Stimulated activated CD8-positive, alpha-beta memory T cell treated with anti-CD3 and anti-CD28 coated beads, Interleukin-4, amount 100 ng/mL, for 1 hour (primary cell): ENCODE measurements at places on chromosomes 6 and 20.
A peak's percentile ranks its signal among the peaks of the same experiment; 100 is the strongest.

- no peak for DNase-seq
Observed at GRCh38 chr6:101069191-101069795, 188.2 kb upstream of the ASCC3 start.

DNA sequence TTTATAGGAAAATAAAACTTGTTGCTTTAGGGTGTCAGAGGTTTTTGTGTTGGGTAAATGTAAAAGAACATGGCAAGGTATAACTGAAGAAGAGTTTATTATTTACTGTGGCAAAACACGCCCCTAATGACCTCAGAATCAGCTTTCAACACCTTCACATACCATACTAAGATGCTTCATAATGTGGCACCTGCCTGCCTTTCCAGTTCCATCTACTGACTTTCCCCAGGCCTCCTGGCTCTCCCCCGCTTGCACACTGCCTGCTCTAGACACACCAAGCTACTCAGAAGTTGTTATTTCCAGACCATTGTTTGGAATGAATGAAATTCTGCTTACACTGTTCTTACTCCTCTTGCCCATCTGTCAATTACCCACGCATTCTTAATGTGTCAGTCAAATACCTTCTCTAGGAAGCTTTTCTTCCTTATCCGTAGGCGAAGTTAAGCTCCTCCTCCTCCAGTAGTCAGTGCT lies 1.8 kb downstream of the TIAM2 start:
- DNase-seq, result no peak

DNA sequence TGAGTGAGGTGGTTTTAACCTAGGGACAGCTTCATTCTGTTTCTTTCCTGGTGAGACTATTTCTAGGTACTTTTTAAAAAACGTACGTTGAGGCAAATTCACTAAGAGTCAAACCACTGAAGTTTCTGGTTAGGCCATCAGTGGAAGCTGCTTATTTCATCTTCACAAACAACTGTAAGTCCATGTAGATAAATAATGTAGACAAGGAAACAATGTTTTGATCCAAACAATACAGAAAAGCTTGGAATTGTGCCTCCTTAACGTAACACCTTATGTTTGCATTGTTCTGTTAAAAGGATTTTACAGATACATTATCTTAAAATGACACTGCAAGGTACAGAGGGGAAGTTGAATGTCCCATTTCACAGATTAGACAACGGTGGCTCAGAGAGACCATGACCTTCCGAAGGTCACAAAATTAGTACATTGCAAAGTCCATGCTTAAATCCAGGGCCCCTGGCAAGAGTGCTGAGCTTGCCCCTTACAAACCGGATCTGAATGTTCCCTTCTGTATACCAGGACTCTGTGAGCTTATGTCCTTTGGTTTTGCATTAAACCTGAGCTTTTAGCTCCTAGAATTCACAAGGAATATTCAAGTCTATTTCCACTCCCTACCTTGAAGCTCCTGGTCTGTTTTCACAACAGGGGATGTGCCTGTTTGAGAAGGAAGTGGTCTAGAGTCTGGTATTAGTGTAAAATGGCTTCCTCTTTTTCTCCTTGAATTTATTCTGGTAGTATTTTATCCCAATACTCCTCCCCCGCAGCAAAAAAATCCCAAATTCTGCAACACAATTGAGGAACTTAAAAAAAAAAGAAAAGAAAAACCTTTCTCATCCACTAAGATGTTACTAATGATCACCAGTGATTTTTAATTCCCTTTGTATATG lies 28.9 kb upstream of the ZNF217 start:
- no peak for DNase-seq

DNA sequence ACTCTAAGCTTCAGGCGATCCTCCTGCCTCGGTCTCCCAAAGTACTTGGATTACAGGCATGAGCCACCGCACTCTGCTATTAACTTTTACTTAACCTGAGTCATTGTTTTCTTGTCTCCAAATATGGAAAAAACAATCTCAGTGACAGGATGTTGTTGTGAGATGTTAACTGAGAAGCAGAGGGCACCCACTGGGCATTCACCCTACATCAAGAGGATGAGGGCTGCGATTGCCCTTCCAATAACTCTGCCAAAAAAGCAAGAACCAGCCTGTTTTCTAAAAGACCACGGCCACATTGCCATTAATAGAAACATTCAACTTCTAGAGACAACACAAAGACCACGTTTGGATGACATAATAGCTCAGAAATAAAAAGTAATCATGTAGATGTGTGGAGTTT lies 107.6 kb upstream of the SGK1 start:
- no peak for DNase-seq

DNA sequence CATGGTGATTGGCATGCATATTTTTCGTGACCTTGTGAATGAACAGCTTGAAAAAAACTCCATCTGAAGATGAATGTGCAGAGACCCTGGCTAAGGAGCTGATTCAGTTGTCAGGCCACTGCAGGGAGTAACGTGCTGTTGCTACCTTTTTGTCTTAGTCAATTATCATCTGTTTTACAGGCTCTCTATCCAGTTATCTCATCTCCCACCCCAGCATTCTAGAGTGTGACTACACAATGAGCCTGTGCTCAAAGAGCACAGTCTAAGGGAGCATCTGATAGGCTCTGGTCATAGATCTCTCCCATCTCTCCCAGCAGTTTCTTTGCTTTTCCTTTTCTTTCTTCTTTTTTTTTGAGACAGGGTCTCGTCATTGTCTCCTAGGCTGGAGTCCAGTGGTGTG lies 45.5 kb downstream of the NDRG3 start:
- DNase-seq, result no peak

GRCh38 chr6:110509617-110510241 lies 33.3 kb upstream of the SLC22A16 start:
- no peak for DNase-seq

- no peak for DNase-seq
Observed at GRCh38 chr6:14058735-14059134, 58.8 kb upstream of the CD83 start.

- no peak for DNase-seq
Observed at GRCh38 chr6:142803495-142804058, 141.4 kb downstream of the HIVEP2 start.

DNA sequence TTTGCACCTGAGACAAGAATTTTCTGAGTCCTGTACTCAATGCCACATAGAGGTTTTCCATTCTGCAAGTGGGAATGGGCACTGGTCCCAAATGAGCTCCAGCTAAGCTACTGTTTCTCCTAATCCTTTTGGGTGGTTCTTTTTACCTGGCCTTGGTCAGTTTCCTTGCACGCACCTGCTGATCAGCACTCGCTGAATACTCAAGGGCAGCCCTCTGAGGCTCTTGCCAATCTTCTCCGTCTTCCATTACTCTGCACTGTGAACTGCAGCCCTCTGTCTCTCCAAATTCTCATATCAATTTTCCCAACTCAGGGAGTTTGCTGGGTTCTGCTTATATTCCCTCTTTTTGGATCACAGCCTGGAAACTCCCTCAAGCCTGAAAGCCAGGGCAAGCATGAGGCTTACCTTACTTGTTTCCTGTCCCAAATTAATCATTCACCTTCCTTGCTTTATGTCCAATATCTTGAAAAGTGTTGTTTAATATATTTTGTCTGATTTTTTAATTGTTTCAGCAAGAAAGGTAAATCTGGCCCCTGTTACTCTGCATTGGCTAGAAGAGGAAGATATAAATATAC lies 138.0 kb upstream of the TBX18 start:
- no peak for DNase-seq

- DNase-seq, result no peak
Observed at GRCh38 chr20:59725476-59726280, 121.3 kb downstream of the PHACTR3 start.

DNA sequence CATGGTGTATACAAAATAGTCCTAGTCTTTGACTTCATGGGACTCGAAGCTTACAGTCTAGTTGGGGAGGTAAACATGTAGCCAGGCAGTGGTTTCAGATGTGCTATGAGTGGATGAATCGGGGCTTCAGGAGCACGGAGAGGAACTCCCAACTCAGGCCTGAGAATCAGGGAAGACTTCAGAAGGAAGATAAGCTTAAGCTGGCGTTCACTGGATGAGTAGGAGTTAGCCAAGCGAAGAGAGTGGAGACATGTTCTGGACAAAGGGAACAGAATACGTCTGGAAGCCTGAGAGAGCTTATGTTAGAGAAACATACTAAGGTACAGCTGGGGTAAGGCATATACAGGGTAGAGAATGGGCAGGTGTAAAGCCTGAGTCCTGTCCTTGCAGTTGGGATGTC lies 8.8 kb downstream of the CARMIL1 start:
- no peak for DNase-seq

DNA sequence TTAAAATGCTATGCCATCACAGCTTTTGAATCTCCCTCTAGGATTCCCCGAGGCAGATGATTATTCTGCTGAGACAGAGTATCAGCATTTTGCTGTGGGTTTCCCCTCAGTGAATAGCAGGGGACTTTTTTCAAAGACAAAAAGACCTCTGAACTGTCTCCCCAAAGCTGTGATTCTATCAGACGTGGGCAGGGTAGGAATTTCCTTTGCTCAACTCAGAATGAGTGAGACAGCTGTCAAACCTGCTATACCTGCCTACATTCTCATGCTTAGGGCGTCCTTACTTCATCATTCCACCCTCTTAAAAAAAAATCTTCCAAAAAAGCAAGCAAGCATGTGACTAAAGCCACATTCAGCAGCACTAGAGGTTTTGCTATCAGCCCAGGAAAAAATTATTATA lies 147.6 kb upstream of the FAM83B start:
- no peak for DNase-seq

GRCh38 chr6:2037237-2037926 lies 208.0 kb downstream of the GMDS start:
- DNase-seq, result no peak

- no peak for DNase-seq
Observed at GRCh38 chr6:64146876-64147275, 511.3 kb downstream of the PHF3 start.

- no peak for DNase-seq
Observed at GRCh38 chr20:47583551-47583950, 81.9 kb downstream of the NCOA3 start.

DNA sequence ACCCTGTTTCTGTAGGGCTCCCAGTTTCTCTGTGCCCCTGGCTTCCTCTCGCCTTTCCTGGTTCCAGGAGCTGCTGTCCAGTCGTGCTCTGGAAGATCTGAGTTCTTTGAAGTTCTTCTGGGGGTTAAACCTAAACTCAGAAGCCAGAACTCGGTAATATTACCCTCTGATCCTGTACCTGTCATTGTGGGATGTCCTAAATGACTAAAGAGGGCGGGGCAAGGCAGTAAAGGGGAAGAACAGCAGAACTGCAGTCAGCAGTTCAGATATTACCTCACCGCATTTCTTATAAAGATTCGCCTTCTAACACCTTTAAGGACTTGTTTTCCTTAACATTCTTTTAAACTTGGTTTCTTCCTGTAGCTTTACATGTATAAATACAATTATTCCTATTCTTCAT lies 63.9 kb downstream of the FAM120B start:
- DNase-seq, result no peak

GRCh38 chr20:3980260-3981131 lies 34.9 kb downstream of the RNF24 start:
- peak; percentile 3 for DNase-seq

- DNase-seq, result no peak
Observed at GRCh38 chr20:51495921-51496545, 46.5 kb downstream of the NFATC2 start.

GRCh38 chr6:2812695-2813094 lies 29.0 kb downstream of the SERPINB1 start:
- DNase-seq, result no peak

- no peak for DNase-seq
Observed at GRCh38 chr20:63042448-63043071, 35.8 kb upstream of the BHLHE23 start.

DNA sequence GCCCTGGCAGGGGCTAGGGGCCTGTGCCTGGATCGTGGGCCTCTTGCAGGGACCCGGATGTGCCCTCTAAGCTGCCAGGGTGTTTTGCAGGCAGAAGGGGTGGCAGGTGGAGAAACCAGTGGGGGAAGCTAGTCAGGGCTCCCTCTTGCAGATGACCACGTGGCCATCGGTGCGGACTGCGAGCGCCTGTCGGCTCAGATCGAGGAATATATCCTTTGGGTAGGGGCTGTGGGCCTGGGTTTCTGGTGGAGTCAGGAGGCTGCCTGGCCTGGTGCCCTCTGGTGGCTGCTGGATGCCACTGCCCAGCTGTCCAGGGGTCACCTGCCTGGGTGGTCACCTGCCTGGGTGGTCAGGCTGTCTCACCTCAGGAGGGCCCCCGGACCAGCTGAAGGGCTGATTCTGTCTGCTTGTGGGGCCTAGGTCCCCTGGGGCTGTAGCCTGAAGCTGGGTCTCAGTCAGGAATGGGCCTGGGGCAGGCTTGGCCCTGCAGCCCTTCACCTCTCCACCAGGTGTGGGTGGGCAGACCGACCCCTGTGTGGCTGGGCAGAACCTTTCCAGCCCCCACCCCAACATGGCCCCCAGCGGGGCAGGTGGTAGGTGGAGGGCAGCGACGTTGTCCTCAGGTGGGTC lies 6.7 kb downstream of the TCEA2 start:
- no peak for DNase-seq

- DNase-seq, result no peak
Observed at GRCh38 chr6:154862536-154862935, 129.3 kb downstream of the SCAF8 start.

DNA sequence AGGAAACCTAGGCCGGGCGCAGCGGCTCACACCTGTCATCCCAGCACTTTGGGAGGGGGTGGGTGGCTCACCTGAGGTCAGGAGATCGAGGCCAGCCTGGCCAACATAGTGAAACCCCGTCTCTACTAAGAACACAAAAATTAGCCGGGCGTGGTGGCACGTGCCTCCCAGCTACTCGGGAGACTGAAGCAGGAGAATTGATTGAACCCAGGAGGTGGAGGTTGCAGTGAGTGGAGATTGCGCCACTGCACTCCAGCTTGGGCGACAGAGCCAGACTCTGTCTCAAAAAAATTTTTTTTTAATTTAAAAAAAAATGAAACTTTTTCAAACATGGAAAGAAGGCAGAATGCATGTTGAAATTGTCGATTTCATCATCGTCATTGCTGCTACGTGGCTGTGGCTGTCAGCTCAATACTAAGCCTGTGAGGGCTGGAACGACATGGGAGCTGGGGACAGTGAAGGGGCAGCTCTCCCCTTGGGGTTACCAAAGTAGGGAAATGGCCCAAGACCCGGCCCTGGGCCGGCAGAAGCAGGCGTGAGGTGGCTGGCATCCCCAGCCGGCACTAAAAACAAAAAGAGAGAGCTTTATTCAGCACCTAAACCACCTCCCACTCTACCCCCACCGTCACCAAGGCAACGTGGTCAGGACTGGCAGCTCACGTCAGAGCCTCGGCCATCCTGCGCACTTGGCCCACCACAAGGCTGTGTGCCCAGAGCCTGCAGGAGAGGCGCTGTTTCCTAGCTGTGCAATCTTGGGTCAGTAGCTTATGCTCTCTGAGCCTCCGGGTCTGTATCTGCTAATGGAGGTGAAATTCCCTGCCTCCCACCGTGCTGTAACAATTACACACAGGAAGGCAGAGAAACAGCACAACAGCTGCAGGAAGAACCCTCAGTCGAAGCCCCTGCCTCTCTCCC lies 30.8 kb downstream of the AGPAT4 start:
- DNase-seq, result peak; percentile 40

DNA sequence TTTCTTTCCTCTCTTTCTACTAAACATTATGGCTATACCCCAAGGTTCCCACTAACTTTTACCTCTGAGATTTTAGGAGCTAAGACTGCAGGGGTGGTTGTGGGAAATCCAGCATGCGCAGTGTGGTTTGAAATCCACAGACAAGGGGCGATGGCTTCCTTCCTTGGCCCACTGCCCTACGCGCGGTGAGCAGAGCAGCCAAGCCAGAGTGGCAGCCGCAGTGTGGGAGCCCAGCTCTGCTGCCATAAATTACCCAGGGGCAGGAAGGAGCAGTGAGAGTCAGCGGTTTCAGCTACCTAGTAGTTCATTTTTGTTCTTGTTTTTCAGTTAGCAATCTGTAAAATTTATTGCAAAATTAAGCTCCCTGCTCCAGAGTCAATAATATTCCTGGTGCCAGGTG lies 101.4 kb downstream of the BMP2 start:
- DNase-seq, result no peak

GRCh38 chr20:52340036-52340634 lies 148.6 kb upstream of the ZFP64 start:
- DNase-seq, result no peak
